ENCODE measurements at places on chromosomes 7 and 10. TPM values are rescaled to one million over a fixed set of nuclear protein-coding genes. Genes with fewer than 3 reads are reported as not detected.
A peak's percentile ranks its signal among the peaks of the same experiment; 100 is the strongest.

Gene SPDYE3
- not detected for total RNA-seq

Gene AGR2
- not detected for total RNA-seq

Gene C10orf67
- total RNA-seq, result not detected

Gene RASA4B
- 15.8 TPM for total RNA-seq

Gene CC2D2B
- not detected for total RNA-seq

Gene OR6B1
- total RNA-seq, result not detected

Gene UCN3
- not detected for total RNA-seq

Gene RNLS
- total RNA-seq, result 1.9 TPM

Gene GFRA1
- not detected for total RNA-seq

Gene SMO
- not detected for total RNA-seq

DNA sequence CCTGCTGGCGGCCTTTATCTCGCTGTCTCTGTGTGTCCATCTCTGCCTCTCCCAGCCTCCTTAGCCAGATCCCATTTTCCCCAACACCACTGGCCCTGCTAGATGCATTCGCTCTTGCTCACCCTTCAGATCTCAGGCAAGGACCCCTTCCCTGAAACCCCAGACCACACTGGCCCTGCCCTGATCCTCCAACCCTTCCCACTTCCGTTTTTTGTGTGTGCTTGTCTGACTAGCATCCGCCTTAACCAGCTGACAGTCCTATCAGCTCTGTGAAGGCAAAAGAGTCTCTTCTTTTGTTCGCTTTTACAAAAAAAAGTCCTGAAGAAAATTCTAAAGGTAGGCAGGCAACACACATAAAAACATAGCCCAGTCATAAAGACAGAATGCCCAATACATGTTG is 28.7 kb downstream of the CHST15 start:
- DNase-seq, result no peak

DNA sequence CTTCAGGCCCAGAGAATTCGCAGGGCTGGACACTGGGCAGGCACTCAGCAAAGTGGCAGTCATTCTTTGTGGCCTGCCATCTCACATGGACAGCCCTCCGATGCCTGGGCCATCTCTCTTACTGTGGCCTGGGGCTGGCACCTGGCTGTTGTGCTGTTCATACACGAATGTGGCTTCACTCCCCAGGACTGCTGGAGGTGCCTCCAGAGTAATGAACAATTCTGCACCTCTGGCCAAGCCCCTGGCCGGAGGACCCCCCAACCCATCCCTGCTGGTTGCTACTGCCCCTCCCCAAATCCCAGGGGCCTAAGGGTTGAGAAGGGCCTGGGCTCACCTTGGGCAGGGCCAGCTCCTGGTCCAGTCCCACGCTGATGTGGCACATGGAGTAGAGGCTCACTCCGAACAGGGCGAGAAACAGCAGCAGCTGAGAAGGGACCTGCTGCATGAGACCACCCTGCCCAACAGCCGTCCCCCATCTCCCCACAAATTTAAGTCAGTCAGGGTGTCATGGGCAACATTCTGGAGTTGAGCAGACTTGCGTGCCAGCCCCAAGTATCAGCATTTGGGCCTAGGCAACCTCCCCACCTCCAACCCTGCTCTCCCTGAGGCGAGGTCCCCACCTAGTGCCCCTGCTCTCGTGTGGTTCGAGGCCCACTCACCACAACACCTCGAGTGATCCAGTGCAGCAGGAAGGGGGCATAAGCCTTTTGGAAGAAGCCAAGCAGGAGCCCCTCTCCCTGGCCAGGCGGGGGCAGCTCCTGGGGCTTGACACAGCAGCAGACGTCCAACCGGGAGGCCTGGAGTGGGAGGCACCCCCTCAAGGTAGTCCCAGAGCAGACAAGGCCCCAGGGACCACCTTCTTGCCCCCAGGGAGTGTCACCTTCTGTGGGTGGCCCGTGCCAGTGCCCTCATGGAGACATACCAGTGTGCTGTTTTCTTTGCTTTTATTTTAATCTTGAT is 9.4 kb downstream of the NPC1L1 start:
- DNase-seq, result no peak

- no peak for DNase-seq
Observed at GRCh38 chr10:35050568-35050967, 39.6 kb downstream of the CUL2 start.

DNA sequence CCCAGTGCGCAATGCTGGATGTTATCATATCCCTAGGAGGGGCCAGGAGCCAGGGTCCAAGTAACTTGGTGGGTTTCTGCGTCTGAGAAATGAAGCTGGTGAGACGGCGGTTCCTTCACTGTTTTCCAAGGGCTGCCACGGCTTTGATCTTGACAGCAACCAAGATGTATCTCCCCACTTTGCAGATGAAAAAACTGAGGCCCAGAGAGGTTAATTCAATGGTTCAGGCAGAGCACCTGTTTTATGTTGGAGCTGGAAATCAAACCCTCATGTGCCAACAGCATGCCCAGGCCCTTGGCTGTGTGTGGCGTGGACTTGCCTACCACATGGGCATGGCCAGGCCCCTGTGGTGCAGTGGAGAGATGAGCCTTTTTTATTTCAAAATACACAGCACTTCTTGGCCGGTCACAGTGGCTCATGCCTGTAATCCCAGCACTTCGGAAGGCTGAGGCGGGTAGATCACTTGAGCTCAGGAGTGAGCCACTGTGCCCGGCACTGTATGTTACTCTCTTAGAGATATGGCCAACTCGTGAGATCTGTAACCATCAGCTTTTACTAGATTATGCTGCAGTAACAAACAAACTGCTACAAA is 225.2 kb upstream of the SH2B2 start:
- no peak for DNase-seq

- DNase-seq, result peak; percentile 30
Observed at GRCh38 chr7:48154792-48155413, 16.4 kb upstream of the ABCA13 start.

- no peak for DNase-seq
Observed at GRCh38 chr10:72981882-72982529, 27.4 kb upstream of the PLA2G12B start.

- DNase-seq, result no peak
Observed at GRCh38 chr10:6044751-6045313, 17.3 kb downstream of the IL2RA start.

- no peak for DNase-seq
Observed at GRCh38 chr7:44093102-44093641, 10.8 kb upstream of the POLM start.

GRCh38 chr10:60627778-60628748 is 150.2 kb upstream of the CDK1 start:
- DNase-seq, result no peak

GRCh38 chr10:44520651-44521050 is 135.8 kb upstream of the CXCL12 start:
- DNase-seq, result no peak

GRCh38 chr7:45894665-45895062 is 6.4 kb downstream of the IGFBP1 start:
- DNase-seq, result no peak

- DNase-seq, result no peak
Observed at GRCh38 chr7:18461785-18462467, 33.6 kb upstream of the HDAC9 start.

GRCh38 chr10:106534441-106534840 is 630.1 kb downstream of the SORCS1 start:
- no peak for DNase-seq

DNA sequence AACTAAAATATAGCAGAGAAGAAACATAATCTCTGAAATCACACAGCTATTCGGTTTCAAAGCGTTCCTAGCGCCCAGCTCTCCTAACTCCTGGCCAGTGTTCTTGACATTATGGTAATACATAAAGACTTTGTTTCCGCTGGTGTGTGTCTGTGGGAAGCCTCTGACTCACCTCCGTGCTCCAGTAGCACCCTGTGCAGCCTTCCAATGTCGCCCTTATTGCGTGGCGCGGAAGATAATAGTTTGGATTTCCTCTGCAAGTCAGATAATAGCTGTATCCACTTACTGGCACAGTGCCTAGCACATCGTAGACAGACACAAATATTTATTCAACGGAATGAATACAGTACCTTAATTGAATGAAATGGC is 570 bp downstream of the BMS1 start:
- no peak for DNase-seq

- no peak for DNase-seq
Observed at GRCh38 chr7:82700741-82701140, 257.2 kb upstream of the CACNA2D1 start.

DNA sequence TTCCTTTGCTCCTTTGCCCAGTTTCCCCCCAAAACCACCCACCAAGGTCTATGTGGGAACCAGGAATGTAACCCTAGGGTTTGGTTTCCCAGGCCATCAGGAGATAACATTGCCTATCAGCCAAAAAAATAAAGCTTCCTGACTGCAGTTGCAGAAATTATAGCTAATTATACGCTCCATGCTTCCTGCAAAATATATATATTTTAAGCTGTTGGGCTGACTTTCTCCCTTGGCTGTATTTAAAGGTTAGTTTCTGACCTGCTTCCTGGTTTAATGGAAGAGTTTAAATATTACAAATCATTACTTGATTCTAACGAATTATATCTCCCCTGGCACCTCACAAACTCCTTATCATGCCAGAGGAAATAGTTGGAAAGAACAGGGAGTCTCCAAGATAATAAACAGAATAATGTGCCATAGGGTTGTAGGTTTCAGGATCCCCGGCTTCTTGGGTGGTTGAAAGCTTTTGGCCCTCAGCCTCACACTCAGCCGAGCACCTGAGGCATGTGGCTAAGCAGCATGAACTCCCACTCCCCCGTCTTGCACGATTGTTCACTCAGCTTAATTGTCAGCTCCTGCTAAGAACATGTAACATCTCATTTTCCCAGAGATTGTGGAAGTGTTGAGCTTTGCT is 79.9 kb downstream of the FZD1 start:
- no peak for DNase-seq

DNA sequence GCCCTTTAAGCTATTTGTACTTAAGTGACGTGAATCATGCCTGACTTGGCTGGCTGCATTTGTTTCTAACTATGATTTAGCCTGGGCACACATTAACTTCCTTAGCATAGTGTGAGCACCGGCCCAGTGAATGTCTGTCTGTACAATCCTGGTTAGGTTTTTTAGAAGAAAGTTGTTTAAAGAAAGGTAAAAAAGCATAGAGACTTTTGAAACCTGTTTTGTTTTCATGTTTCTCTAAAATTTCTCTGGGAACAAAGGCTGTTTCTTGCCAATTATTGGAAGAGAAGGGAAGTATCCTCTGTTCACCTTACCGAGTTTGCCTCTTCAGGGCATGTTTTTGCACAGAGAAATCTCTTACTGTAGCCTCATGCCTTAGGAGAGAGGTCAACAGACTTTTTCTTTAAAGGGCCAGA is 42.9 kb upstream of the MET start:
- DNase-seq, result no peak

- no peak for DNase-seq
Observed at GRCh38 chr7:46239846-46240245, 318.8 kb upstream of the IGFBP3 start.

- no peak for DNase-seq
Observed at GRCh38 chr7:45236666-45237065, 79.1 kb downstream of the RAMP3 start.

- DNase-seq, result no peak
Observed at GRCh38 chr7:154578336-154578735, 424.6 kb downstream of the PAXIP1 start.
